ENCODE measurements at places on chromosomes 12 and 14. TPM values are rescaled to one million over a fixed set of nuclear protein-coding genes. Genes with fewer than 3 reads are reported as not detected.

The IL31 gene
- total RNA-seq, result not detected

The SLCO1C1 gene
- total RNA-seq, result 0.19 TPM

The GDF3 gene
- not detected for total RNA-seq

The RNU4-1 gene
- 465 TPM for total RNA-seq

The CLEC7A gene
- 0.09 TPM for total RNA-seq

The CTSG gene
- not detected for total RNA-seq

The ALX1 gene
- total RNA-seq, result 0.09 TPM

The SLC16A7 gene
- 5.5 TPM for total RNA-seq

The KCNMB4 gene
- 1.0 TPM for total RNA-seq

The DPPA3 gene
- total RNA-seq, result not detected

The MFAP5 gene
- under 0.01 TPM for total RNA-seq

The CCDC197 gene
- total RNA-seq, result not detected

The MYO1H gene
- total RNA-seq, result not detected

The KLHL33 gene
- not detected for total RNA-seq

The MSRB3 gene
- 52.5 TPM for total RNA-seq

The RIPK3 gene
- 3.5 TPM for total RNA-seq

The SERPINA10 gene
- total RNA-seq, result not detected

The GNB3 gene
- 1.5 TPM for total RNA-seq

The CIDEB gene
- total RNA-seq, result 1.4 TPM

The SCNN1A gene
- 0.09 TPM for total RNA-seq

The PKP2 gene
- total RNA-seq, result 5.9 TPM

The REP15 gene
- total RNA-seq, result 1.5 TPM

The INHBC gene
- not detected for total RNA-seq
